ENCODE measurements at places on chromosomes 5 and 9.
A peak's percentile ranks its signal among the peaks of the same experiment; 100 is the strongest.

DNA sequence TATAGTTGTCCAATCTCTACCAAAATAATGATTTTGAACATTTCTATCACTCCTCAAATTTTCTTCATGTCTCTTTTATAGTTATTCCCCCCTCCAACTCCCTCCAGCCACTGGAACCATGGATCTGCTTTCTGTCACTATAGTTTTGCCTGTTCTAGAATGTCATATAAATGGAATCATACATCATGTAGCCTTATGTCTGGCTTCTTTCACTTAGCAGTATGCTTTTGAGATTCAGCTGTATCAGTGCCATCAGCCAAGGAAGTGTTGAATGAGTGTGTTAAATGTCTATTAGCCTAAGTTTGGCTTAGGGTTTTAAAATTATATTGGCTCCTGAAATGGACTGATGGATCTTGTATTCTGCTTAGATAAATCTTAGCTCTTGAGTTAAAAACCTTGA lies 36.0 kb downstream of the UBE2D2 start:
- DNase-seq, result no peak

GRCh38 chr5:95652849-95653248 lies 6.3 kb downstream of the RFESD start:
- DNase-seq, result no peak

DNA sequence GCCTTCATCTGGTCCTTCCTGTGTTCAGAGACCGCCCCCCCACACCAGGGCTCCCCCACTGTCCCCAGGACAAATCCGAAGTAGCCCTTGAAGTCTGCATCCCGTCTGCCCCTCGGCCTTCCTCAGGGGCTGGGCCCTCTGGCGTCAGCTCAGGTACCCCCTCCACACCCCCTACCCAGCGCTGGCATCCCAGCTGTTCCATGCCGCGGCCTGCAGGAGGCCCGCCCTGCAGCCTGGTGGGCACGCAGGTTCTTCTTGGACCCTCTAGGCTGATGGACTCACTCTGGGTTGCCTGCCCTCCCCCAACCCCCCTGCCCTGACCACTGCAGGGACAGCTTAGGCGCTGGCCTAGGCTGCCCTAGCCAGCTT lies 6.6 kb downstream of the SLC2A6 start:
- no peak for DNase-seq

GRCh38 chr5:52864884-52865283 lies 77.2 kb downstream of the ITGA1 start:
- DNase-seq, result no peak

- DNase-seq, result no peak
These were observed 88.1 kb upstream of the RNF180 start for GRCh38 chr5:64077589-64077988.

- DNase-seq, result no peak
These were observed 33.2 kb downstream of the SLC31A2 start for GRCh38 chr9:113183956-113184488.

GRCh38 chr5:130797303-130797702 lies 367.8 kb downstream of the HINT1 start:
- no peak for DNase-seq

DNA sequence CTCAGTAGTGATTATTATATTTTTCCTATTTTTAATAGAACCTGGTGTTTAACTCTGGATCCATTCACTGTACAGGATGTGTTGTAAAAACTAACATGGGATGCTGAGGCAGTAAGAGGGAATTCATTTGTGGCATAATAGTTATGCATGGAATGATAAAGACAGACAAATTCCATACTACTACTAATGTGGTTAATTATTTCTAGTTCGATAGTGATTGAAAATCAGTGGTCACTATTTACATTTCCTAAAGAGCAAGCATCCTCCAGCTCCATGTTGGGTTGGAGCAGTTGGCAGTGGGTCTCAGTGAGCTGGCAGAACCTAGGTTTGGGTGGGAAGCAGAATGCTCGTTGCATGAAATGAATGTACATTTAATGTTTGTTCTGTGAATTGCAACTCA lies 122.6 kb downstream of the SAXO1 start:
- no peak for DNase-seq

DNA sequence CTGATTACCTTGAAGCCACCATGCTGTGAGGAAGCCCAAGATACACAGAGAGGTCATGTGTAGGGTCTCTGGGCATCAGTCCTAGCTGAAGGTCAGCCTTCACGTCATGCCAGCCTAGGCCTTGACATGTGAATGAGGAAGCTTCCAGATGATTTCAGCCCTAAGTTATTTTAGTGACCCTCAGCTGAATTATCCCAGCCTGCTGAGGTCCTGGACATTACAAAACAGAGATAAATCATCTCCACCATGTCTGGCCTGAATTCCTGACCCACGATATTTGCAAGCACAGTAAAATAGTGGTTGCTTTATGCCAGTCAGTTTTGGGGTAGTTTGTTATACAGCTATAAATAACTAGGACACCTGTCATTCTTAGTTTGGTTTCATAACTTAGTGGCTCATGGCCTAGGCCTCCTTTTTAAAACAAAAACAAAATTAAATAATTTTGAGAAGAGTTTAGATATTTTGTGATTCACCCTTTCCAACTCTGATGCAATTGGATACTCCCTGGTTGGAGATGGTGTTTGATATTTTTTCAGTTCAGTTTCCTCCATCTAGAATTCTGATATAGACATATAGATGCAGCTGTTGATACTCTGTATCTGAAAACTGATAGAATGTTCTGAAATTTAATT lies 571.3 kb upstream of the CLINT1 start:
- DNase-seq, result no peak

DNA sequence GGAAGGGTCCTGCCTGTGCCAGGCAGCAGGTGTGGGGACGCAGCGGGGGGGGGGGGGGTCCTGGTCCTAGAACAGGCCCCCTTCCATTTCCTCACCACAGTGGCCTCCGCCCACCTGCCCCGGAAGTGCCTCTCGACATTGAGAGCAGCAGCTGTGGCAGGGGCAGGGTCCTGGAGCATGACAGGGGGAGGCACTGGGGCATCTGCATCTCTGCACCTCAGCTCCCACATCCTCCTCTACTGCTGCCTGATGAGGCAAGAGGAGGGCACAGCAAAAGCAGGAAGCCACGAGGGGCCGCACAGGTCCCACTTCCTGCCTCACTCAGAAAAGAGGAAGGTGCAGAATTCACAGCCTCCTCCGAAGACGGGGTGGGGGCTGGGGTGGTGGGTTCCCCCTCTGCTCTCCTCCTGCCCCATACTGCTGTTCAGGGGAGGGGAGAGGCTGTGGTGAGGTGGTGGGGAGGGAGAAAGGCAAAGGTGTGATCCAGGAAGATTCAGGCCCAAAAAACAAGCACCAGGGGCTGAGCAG lies 14.8 kb downstream of the AKNA start:
- DNase-seq, result peak; percentile 62

DNA sequence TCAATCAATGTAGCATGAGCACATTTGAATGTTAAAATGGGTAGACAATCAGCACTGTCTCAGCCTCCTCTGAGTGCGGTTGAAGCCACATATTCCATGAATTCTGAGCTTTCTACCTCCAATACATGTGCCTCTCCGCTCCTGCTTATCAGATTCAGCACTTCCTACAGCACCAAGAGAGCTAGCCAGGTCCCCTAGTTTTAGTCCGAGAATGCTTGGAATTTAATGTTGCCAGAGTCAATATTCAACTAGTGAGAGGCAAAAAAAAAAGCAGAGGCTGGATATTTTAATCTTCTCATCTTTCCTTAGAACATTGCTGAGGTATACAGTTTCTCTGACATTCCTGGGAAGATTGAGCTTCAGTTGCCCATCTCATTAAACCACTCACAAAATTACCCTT lies 1979.1 kb upstream of the CDH9 start:
- DNase-seq, result no peak

DNA sequence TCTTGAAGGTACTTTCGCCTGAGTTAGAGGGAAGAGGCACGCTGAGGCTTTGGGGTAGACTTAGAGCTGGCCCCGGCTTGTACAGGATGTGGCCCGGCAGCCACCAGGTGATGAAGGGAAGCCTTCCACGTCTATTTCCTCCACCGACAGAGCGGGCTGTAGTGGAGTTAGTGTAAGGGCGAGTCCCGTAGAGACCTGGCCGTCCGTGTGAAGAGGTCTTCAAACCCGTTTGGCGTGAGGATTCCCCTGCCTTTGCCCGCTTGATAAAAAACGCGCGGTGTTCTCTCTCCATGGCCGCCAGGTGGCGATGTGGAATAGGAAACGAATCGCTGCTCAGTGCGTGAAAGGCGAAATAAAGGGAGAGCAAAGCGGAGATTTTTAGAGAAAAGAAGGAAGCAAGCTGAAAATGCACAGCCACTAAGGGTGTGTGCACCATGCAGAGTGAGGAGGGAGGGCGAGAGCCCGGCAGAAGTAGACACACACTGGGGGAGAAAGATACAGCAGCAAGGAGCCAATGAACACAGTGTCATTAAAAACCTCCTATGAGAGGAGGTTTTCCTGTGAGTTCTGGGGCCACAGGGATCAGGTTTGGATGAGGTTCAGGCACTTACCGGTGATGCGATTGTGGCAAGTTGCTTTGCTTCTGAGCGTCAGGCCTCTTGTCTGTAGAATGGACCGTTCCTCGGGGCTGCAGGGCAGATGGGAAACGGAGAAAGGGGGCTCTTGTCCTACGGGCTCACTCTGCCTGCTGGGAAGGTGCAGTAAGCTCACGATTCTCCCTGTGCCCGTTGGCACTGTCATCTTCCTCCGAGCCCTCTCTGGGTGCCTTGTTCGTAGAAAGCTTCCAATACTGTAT lies 34.2 kb downstream of the STC2 start:
- peak; percentile 34 for DNase-seq

DNA sequence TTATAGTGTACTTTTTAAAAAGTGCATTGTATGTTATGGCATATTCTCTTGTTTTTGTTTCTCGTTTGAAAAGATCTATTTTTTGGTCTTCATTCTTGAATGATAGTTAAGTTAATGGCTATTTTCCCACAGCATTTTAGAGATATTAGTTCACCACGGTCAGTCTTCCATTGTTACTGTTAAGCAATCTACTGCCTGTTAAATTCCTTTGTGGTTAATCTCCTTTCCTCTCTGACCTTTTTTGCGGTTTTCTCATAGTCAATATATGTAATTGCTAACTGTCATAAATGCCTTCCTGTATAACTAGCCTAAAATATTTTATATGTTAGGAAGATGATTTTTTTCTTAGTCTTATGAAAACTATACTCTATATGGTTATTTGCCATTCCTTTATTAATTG lies 250.8 kb upstream of the FBXL7 start:
- DNase-seq, result no peak

DNA sequence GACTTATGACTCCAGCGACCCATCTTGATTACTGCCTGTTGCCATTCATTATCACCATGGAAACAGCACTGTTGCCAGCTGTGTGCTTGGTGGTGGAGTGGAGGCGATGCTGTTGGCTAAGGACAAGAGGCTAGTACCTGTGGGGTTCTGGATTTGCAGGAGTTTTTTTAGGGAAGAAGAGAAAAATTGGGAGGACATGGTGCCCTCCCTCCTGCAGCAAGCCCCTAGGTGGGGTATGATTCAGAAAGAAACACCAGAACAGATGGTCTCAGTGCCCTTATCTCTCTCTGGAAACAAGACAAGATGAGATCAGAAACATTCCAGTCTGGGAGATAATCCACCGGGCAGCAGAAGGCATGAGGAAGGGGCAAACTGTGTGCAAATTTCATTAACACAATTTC lies 87.8 kb upstream of the TLR4 start:
- no peak for DNase-seq

GRCh38 chr9:134301387-134302129 lies 24.7 kb upstream of the RXRA start:
- no peak for DNase-seq

- no peak for DNase-seq
These were observed 5.7 kb downstream of the PDE6A start for GRCh38 chr5:149938791-149939358.

- DNase-seq, result no peak
These were observed 239.7 kb downstream of the PIK3R1 start for GRCh38 chr5:68455216-68455615.

DNA sequence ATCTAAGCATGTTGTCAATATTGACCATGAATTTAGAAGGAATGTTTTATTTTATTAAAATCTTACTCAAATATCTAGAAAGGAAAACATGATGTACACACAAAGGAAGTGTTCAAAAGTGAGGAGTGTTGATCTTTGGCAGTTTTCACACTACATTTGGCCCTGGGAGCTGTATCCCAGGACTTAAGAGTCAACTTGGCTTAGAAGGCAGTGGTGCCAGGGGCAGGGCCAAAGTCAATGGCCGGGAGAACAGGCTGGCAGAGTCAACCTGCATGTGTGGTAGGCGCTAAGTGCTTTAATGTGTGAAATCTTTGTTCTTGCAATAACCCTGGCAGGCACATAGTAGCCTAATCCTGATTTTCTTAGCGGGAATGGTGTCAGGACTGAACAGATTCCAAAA lies 228.4 kb downstream of the TENT4A start:
- no peak for DNase-seq

GRCh38 chr9:91163444-91163772 lies 198.3 kb downstream of the AUH start:
- DNase-seq, result no peak

DNA sequence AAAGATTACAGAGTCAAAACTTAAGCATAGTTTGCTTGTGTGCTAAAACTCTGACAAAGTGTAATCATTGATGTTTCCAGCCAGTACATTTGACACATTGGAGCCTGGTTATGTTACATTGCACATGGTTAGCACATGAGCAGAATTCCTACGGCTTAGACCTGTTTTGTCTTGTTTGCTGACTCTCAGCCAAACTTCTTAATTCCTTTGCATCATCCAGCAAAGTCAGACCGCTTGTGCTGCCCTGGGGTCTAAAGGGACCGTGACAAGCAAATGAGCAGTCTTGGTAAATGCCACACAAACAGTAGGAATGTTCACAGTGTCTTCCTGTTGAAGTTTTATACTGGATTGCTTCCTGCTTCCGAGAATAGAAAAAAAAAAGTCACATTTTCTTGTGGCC lies 72.0 kb upstream of the ENTREP1 start:
- DNase-seq, result no peak

DNA sequence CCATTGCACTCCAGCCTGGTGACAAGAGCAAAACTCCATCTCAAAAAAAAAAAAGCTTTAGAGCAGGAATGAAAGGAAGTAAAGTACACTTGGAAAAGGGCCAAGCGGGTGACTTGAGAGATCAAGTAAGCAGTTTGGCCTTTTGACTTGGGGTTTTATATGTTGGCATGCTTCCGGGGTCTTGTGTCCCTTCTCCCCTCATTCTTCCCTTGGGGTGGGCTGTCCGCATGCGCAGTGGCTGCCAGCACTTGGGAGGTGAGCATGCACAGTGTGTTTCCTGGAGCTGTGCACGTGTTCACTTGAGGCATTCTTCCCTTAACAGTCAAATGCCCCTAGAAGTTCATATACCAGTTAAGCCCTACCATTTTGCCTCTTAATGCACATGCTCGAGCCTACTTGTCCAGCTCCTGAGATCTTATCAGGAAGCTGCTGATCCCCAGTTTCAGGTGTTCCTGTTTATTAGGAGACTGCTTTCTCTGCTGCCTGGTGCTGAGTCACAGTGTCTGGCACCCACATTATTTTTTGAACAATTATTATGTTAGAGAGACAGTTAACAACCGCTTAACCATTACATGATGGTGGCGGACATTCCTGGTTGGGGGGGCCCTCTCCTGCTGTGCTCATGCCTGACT lies 32.6 kb upstream of the PRRC2B start:
- no peak for DNase-seq

GRCh38 chr9:81480828-81481604 lies 208.3 kb downstream of the TLE1 start:
- no peak for DNase-seq

GRCh38 chr9:129828969-129829368 lies 5.0 kb upstream of the TOR1A start:
- no peak for DNase-seq

GRCh38 chr5:125056671-125057485 lies 310.4 kb upstream of the ZNF608 start:
- DNase-seq, result no peak

- DNase-seq, result peak; percentile 31
These were observed 55.7 kb downstream of the TSSK1B start for GRCh38 chr5:113378959-113379541.

Data from stimulated activated CD8-positive, alpha-beta memory T cell treated with anti-CD3 and anti-CD28 coated beads, Interleukin-7, amount 100 ng/mL, for 1 hour (primary cell).